ENCODE measurements at places on chromosomes 12 and 14. TPM values are rescaled to one million over a fixed set of nuclear protein-coding genes. Genes with fewer than 3 reads are reported as not detected.

KRT7 gene
- total RNA-seq: 1.4 TPM

CD4 gene
- total RNA-seq: not detected

B3GNT4 gene
- total RNA-seq: not detected

SDR9C7 gene
- total RNA-seq: not detected
